ENCODE measurements at places on chromosomes 11 and 22.

DNA sequence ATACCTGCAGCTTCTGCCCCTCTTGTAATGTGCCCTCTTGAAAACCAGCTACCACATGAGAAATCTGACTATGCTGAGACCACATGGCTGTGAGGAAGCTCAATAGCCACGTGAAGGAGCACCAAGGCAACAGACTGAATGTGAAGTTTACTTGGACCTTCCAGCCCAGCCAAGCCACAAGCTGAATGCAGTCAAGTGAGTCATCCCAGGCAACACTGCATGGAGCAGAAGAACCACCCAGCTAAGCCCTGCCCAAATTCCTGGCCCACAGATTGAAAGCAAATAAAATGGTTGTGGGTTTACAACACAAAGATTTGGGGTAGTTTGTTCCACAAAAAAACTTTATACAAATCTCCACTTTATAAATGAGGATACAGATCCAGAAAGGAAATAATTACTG lies 114.5 kb downstream of the TIMP3 start:
- DNase-seq = no peak

DNA sequence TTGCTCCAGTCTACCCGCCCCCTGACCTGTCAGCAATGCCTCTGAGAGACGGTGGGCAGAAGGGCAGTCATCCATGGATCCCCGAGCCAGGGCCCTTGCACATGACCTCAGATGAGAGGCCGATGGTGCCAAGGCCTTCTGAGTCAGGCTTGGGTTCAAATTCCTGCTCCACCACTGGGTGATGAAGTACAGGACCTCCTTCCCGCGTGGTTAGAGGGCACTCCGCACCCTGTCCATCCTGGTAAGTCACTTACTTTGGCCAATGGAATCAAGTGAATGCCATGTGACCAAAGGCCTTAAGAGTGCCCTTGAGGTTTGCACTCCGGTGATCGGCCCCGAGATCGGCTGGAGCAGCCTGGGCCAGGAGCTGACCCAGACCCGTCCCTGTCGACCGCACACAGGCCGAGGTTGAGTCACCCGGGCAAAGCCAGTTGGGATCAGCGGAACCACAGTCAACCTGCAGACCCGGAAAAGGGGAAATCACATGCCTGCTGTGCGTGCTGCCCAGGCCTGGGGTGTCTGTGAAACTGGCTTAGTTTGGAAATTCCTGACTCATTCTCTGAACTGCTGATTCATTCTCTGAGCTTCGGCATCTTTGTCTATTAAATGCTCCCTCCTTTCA lies 48.9 kb downstream of the RTL6 start:
- DNase-seq = no peak

- no peak for DNase-seq
Observed at GRCh38 chr11:32317643-32318042, 117.7 kb downstream of the WT1 start.

DNA sequence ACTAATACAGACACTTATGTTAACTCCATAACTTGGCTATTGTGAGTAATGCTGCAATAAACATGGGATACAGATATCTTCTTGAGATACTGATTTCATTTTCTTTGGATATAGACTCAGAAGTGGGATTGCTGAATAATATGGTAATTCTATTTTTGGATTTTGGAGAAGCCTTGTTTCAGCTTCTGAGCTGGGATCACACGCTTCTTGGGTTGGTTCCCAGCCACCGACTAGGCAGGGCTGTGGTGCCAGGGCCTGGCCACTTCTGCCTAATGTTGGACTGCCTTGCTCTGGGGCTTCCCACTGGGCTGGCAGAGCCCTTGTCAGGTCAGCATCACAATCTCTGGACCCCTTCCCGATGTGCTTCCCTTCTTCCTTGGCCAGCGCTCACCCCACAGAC lies 14.0 kb upstream of the MCHR1 start:
- DNase-seq = no peak

- no peak for DNase-seq
Observed at GRCh38 chr11:4482445-4482844, at the start of gene OR52K1. OR52K1 (plus strand) TSS chr11:4482646; CDS start chr11:4488901, 6,255 bp downstream.

GRCh38 chr11:104668797-104669463 lies 229.3 kb downstream of the CASP12 start:
- peak; percentile 88 for DNase-seq

DNA sequence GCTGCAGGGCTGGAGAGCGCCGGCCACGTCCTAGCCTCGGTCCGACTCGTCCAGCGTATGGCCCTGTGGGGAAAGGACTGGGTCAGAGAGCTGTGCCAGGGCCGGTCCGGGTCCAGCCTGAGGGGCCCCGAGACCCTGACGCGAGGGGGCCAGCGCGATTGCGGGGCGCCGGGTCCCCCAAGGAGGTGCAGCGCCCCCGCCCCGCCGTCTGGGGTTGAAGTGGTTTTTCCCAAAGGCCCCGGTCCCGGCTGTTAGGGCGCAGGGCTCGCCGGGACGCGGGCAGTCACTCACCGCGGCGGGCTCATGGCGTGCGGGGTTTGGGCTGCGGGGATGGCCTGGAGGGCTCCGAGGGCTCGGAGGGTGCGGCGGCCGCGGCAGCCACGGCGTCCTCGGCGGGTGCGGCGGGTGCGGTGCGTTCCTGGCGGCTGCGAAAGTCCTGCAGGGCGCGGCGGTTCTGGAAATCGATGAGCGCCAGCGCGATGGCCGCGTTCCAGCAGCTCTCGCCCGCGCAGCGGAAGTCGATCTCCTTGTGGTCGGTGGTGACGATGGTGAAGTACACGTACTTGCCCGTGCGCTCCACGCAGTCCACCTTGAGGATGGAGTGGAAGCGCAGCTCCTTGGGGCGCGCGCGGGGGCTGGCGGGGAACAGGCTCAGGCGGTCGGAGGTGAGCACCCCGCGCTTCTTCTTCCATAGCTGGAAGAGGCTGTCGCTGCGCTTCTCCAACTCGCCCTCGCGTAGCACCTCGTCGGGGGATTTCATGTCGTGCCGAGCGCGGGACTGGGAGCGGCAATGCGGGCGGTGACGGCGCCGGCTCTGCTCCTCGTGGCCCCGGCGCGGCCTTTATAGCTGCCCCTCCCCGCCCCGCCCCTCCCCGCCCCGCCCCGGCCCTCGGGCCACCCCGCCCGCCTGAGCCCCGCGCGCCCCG lies at the start of gene PHLDA2:
TSS of gene PHLDA2 (minus strand) at position 816 of the 926 bp plus-strand sequence. CDS start at position 760, 56 bp downstream.
- DNase-seq = peak; percentile 73

DNA sequence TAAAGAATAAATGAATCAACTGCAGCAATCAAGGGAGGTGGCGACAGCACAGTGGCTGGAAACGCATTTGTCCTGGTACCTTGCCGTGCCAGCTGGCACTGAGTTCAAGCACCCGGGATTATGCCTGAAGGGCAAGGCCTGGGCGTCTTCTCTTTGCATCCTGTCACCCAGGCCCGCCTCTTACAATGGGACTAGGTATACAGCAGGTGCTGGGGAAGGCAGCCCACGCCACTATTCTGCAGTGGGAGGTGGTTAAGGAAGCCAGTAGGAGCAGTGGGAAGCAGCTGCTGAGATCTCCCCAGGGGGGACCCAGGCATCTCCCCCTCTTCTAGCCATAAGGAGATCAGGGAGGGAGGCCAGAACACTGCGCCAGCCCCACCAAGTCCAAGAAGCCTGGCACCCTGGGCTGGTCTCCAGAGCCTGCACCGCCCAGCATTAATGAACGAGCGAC lies 15.3 kb upstream of the BAIAP2L2 start:
- no peak for DNase-seq

- peak; percentile 73 for DNase-seq
Observed at GRCh38 chr11:64268893-64269539, 15.4 kb downstream of the BAD start.

- no peak for DNase-seq
Observed at GRCh38 chr11:35721651-35722282, 59.2 kb downstream of the TRIM44 start.

Data from cardiac muscle cell (in vitro differentiated cells and primary cell).